ENCODE measurements at places on chromosomes 3 and 15. TPM values are rescaled to one million over a fixed set of nuclear protein-coding genes. Genes with fewer than 3 reads are reported as not detected.

- DNase-seq: no peak
Observed at GRCh38 chr15:75704263-75704615, 8.4 kb downstream of the CSPG4 start.

- no peak for DNase-seq
Observed at GRCh38 chr15:100353449-100353848, 11.7 kb upstream of the ADAMTS17 start.

DNA sequence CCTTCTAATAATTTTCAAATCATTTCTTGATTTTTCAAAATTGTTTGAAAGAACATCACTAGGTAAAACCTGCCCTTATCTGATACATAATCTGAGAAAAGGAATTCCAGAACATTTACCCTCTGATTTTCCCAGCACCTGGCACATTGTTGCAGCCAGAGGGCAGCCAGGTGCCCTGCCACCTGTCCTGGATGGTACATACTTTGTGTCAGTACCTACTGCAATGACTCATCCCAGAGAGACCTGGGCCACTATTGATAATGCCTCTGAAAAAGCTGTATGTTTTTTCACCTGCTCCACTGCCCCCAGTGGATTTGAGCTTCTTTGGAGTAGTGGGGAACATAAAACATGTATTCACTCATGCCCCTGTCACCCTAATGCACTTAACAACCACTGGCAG, 648.9 kb upstream of the GBE1 start:
- no peak for DNase-seq

DNA sequence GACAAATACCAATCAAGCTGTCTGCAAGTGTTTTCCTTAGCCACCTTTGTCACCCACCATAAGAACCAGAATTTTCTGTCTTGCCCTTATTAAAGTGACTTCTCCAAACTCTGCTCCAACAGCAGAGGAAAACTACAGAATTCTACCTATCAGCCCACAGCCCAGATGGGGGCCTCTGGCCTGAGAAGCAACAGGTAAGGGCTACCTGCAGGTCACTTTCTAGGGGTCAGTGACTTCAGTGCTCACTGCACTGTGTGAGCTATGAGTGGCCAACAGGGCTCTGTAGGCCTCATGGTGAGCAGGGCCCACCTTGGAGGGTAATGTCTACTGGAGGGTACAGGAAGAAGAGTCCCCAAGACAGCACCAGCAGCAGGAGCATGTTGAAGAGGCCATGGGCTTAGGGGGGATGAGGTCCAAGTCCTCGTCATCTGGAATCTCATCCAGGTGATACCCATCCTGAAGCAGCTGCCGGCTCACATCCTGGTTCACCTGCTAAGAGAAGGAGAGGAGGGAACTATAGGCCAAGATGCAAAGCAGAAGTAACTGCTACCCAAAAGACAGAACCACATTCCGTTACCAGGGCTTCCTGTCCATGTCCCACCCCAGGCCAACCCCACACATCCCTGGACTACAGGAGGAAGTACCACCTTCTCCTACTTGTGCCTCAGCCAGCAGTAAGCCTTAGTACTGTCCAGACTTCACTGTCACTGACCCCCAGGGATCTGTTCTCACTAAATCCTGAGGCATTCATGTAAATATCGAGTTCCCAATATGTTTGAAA, 4.2 kb downstream of the FAM219B start:
- no peak for DNase-seq

- no peak for DNase-seq
Observed at GRCh38 chr15:52559022-52559421, 9.8 kb downstream of the ARPP19 start.

The TERC gene
- total RNA-seq: 16.7 TPM

The GOLGA8J gene
- total RNA-seq: 0.10 TPM

The CPNE9 gene
- total RNA-seq: not detected

The WHAMM gene
- 12.7 TPM for total RNA-seq

The AP2M1 gene
- total RNA-seq: 523 TPM

The RPP14 gene
- total RNA-seq: 14.5 TPM

The SERINC4 gene
- 0.05 TPM for total RNA-seq

The SPRED1 gene
- 26.2 TPM for total RNA-seq

The LRRIQ4 gene
- total RNA-seq: 0.17 TPM

The HDC gene
- not detected for total RNA-seq

The PLA2G4D gene
- total RNA-seq: not detected

The UPK1B gene
- 33.7 TPM for total RNA-seq

All from renal cortical epithelial cell (primary cell).